ENCODE measurements at places on chromosomes 7 and 10.

DNA sequence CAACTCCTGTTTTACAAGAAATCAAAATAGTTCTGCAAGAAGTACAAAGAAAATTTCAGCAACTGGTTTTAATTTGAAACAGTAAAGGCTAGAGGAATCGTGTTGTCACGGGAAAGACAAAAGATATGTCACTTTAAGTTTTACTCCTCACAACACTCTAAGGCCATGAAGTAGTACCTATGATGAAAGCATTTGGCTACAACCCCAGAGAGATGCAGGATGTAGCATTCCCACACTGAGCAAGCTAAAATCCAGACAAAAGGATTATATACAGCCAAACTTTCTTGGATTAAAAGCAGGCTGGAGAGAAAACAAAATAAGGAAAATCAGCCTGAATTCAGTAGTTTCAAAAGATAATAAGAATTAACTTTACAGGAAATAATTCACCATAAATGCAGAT lies 245.5 kb upstream of the STEAP1 start:
- no peak for DNase-seq

GRCh38 chr7:20299145-20299544 lies 31.6 kb upstream of the ITGB8 start:
- no peak for DNase-seq

DNA sequence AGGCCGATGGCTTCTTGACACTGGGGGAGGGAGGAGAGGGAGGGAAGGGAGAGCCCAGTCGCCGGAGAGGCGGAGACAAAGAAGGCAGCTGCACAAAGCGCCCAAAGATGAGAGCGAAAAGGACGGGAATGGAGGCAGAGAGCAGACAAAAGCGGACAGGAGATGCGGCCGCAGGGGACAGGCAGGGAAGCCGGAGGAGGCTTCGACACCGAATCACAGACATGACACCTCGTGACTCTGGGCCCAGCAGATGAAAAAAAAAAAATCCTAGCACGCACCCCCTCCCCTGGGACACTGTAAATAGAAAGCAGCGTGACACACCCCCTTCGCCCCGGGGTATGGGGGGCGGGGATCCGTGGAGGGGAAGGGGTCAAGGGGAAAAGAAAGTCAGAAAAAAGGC lies 976 bp downstream of the NAT16 start:
- no peak for DNase-seq

GRCh38 chr10:44913350-44914081 lies 2.4 kb downstream of the TMEM72 start:
- DNase-seq = no peak

- DNase-seq = no peak
Measured at GRCh38 chr10:69469976-69470375, 18.7 kb downstream of the TSPAN15 start.

GRCh38 chr7:143323653-143324052 lies 7.7 kb downstream of the CLCN1 start:
- no peak for DNase-seq

GRCh38 chr10:90592638-90593302 lies 265.1 kb downstream of the HTR7 start:
- DNase-seq = no peak

DNA sequence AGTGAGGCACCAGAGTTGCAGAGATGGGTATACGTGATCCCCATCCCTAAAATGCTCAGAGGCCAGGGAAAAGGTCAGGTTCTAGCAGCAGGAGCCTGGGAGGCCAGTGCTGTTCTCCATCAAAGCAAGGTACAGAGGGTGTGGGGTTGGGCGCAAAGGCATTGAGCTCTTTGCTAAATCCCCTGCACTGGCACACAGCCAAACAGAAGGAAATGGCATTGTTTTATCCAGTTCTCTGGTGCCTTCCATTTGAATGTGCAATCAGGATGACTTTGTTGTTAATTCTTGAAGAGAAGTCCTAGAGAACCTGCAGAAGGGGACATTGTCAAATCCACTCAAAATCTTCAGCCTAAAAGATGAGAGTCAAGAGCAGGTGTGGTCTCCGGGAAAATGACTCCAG lies 111.3 kb upstream of the CHST15 start:
- no peak for DNase-seq

DNA sequence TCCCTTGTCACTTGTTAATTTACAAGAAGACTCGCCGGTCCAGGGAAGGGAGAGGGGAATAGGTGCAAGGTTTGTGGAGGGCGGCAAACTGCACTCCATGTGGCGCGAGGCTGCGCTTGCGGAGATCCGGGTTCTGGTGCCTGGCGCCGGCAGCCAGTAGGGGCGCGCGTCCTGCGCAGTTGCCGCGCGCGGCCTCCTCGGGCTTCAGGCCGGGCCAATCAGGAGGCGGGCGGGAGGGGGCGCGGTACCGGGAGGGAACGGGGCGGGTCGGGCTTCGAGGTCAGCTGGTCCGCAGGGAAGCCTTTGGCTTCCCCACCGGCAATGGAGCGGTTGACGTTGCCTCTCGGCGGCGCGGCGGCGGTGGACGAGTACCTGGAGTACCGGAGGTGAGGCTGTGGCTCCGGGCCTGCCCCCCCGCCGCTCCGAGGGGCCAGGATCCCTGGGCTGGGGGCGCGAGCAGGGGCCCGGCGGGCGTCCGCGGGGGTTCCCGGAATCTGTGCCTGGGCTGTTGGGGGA lies at the start of gene FAM221A:
TSS of gene FAM221A (plus strand) at position 302 of the 516 bp plus-strand sequence. CDS start at position 322, 20 bp downstream.
- peak; percentile 63 for DNase-seq

GRCh38 chr10:113104047-113104446 lies 154.0 kb downstream of the TCF7L2 start:
- no peak for DNase-seq

GRCh38 chr10:71725998-71726579 lies 6.5 kb upstream of the C10orf105 start:
- DNase-seq = peak; percentile 53

DNA sequence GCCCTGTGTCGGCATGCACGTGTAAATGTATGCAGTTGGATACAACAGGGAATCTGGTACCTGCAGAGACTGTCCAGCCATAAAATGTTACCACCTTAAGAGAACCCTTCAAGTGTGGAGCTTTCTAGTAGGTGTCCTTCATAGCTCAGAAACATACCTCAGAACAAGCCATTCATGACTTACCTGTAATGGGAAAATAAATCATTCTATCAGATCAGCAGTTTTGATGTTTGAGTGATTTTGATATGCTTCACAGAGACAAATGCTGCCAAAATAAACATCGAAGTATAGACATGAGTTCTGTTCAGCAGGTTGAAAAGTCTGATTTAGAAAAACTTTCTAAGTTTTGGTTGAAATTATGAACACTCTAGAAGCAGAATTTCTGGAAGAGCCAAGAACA lies 33.5 kb upstream of the UMAD1 start:
- DNase-seq = no peak

DNA sequence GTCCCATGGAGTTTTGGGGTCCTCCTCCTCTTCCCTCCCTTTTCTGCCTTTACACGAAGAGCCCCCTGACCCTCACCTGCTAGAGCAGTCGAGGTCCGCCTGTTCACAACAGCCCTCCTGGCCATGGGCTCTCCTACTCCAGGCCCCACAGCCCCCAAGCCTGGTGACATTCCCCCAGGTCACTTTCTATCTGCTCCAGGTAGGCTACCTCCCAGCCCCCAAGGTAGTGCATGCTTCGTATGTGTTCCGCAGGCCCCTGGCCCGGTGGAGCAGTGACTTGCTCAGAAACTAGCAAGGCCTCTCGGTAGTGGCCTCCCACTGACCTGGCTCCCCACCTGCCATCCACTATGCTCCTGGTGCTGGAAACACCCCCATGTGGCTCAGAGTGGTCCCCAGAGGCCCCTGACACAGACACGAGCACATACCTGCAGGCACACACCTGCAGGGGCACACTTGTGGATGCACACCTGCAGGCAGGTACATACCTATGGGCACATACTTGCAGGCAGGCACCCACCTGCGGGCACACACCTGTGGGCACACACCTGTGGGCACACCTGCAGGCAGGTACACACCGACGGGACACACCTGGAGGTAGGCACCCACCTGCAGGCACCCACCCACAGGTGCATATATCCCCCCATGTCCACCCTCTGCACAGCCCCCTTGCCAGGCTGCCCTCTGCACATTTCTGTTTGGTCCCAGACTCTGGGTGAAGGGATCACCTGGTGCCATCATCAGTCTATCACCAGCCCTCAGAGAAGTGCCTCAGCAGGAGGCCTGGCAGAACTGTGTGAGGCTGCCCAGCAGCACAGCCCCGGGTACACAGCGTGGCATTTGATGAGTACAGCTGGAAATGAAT lies 322.5 kb downstream of the PTPRN2 start:
- no peak for DNase-seq

DNA sequence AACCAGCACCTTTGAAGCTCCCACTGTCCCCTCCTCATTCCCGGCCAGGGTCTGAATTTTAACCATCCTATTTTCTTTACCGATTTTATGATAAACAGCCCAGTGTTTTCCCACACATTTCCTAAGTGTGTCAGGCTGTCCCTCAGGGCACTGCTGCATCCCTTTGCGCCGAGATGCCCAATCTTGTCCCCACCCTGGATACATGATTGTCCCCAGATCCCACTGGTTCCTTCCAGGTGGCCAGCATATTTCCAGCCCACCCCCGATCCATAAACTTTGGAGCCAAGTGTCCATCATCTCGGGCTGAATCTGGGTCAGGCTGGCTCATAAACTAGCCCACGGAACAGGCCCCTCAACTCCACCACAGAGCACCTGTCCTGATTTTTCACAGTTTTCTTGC lies 137.2 kb downstream of the CDH23 start:
- DNase-seq = no peak

DNA sequence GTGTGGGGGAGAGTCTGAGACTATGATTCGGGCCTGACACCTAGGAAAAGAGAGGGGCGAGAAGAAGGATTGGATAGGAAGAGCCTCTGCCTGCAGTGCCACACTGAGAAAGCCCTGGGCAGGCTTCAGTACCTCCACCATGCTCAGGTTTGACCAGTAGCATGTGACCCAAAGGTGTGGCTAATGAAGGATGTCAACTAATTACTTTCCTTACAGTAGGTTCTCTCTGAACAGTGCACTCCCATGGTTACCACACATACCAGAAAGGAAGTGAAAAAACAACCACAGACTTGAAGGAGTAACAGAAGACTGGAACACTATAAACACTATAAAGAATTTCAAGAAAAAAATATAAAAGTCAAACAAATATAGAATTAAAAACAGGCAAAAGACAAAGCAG lies 46.2 kb downstream of the SEM1 start:
- no peak for DNase-seq

DNA sequence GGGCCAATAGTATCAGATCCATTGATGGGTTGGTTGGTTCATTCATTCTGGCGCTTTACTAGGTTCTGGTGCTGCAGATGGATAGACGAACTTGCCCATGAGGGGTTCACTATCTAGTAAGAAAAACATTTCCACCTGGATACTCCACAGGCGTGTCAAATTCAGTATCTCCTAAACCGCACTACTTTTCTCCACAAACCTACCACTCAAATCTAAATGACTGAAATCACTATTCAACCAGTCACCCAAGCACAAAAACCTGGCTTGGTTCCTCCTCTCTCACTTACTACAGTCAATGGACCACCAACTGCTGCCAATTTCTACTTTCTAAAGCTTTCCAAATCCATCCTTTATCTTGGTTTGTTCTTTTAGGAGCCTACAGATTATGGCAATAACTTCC lies 572 bp downstream of the AGK start:
- DNase-seq = no peak

DNA sequence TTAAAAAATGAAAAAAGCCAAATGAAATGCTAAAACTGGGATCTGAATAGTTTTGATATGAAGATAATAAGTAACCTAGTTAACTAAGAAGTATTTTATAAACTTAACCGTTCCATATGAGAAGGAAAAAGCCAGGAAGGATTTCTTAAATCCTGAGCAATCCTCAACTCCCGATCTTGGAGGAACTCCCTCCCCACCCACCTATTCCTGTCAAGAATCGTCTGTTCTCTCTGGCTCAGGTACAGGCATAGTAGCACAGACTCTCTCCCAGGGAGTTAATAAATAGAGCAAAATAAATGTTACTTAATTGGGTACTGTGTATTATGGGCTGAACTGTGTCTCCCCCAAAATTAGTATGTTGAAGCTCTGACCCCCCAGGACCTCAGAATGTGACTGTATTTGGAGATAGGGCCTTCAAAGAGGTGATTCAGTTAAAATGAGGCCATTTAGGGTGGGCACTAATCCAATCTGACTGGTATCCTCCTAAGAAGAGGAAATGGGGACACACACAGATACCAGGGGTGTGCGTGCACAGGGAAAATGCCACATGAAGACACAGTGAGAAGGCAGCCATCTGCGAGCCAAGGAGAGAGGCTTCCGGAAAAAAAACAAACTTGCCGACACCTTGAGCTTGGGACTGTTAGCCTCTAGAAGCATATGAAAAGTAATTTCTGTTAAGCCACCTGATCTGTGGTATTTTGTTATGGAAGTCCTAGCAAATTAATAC lies 28.7 kb downstream of the PUS7 start:
- DNase-seq = no peak

DNA sequence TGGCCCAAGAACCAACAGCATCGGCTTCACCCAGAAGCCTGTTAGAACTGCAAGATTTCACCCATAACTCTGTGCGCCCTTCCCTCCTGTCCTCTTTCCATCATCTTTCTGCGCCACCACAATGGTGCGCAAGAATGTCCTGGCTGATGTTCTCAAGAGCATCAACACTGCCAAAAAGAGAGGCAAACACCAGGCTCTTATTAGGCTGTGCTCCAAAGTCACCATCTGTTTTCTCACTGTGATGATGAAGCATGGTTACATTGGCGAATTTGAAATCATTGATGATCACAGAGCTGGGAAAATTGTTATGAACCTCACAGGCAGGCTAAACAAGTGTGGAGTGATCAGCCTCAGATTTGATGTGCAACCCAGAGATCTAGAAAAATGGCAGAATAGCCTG lies 115.2 kb upstream of the FGFR2 start:
- no peak for DNase-seq

DNA sequence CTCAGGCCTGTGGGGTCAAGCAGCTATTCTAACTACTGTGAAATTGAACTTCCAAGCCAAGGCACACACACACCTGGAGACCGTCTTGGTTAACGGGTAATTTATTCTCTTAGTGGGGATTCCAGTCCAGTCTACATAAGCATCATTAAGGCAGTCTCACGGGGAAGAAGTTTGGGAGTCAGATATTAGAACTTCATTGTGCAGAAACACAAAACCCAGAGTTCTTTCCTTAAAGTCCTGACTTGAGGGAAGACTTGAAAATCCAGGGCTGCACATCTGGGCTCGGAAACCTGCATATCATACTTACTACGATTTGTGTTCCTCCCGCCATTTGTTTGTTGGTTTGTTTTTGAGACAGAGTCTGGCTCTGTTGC lies 112.0 kb downstream of the PTPRN2 start:
- DNase-seq = no peak

DNA sequence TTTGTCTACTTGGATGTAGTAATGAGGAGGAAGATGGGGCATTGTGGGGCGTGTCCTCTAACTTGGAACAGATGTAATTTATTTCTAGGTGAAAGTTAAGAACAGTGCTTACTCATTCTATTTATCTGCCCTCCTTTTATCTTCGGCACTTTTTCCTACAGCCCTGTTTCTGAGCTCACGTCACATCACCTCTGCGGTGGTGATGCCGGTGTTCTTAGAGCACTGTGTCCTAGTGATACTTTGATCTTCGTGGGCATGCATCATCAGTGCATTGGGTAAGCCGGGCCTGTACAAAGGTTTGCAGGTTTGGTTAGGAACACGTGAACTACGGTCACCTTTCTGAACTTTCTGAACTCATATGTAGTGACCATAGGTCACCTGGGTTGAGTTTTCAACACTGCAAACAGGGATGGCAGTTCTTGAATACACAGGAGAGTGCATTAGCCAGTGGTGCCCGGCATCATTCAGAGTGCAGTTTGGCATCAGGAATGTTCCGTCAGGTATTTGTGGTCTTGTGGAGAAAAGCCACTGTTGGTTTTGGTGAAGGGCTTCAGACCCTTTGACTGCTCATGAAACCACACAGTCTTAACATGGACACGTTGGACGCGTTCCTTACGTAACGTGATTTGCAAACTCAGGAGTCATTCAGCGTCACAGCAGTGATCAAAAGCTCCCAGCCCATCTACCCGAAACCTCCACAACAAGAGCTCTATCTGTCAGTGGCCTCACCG lies 5.6 kb downstream of the POR start:
- no peak for DNase-seq

All from stimulated activated CD8-positive, alpha-beta memory T cell treated with anti-CD3 and anti-CD28 coated beads, Interleukin-12 subunit alpha, Interleukin-12 subunit beta, amount 100 ng/mL, for 1 hour (primary cell).